ACHN (cell line): ENCODE measurements at places on chromosomes 6 and 20.
A peak's percentile ranks its signal among the peaks of the same experiment; 100 is the strongest.

DNA sequence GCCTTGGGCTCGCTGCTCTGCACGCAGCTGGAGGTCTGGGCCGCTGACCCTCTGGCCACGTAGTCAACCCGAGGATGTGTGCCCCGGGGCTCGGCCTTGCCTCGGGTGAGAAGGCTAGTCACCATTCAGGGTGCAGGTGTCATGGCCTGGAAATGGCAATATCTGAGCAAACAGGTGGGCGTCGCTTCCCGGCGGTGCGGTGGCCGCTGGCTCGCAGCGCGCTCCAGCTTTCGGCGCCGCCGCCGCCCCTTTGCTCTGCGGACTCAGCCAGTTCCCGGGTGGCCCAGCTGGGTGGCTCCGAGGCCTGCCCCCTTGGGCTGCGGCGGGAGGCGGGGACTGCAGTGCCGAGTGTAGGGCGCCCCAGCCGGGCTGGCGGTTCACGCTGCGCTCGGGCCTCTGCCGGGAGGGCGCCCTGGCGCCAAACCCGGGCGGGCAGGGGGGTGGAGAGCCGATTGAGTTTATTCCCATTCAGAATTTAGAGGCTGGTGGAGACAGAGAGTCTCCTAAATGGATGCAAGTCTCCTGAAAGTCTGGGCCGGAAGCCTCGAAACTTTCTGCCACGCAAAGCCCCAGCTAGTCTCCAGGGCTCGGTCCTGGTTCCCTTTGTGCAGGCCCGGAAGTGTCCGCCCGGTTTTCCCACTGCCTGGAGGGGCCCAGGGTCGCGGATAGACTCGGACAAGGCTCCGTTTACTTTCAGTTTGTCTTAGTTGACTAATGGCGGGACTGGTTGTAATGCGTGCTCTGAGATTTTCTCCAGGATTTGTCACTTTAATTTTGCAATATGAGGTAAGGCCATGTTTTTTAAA, 11.3 kb upstream of the TFAP2A start:
- no peak for DNase-seq

DNA sequence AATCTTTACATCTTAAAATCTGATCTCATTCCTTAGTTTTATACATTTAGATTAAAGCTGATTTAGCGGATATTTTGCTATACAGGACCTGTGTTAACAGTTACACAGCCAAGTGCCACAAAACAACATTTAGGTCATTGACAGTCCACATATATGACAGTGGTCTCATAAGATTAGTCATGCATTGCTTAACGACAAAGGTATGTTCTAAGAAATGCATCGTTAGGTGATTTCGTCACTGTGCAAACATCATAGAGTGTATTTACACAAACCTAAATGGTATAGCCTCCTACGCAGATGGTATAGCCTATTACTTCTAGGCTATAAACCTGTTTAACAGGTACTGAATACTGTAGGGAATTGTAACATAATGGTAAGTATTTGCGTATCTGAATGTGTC, 21.6 kb downstream of the ADGRG6 start:
- DNase-seq = no peak

DNA sequence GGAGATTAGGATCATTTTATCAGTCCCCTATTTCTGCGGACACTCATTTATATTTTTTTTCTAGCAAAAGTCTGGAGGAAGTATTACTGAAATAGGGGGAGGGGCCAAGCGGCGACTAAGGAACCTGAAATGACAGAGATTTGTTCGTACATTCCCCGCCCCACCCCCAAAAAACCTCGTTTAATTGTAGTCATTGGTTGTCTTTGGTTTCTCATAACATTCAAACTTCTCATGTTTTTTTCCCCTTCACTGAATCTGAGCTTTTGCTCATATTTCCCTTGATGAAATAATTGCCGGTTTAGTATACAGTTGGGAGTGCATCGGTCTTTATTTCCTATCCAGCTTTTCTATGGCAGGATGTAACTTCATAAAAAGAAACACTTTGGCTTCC, 768 bp upstream of the FYN start:
- no peak for DNase-seq

GRCh38 chr20:25285091-25285647, 37.3 kb downstream of the PYGB start:
- no peak for DNase-seq

DNA sequence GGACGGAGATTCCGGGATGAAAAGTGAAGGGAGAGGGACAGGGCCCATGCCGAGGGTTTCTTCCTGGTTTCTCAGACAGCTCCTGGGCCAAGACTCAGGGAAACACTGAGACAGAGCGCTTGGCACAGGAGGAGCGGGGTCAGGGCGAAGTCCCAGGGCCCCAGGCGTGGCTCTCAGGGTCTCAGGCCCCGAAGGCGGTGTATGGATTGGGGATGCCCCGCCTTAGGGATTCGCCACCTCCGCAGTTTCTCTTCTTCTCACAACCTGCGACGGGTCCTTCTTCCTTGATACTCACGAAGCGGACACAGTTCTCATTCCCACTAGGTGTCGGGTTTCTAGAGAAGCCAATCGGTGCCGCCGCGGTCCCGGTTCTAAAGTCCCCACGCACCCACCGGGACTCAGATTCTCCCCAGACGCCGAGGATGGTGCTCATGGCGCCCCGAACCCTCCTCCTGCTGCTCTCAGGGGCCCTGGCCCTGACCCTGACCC, 55.0 kb upstream of the HLA-A start:
- DNase-seq = peak; percentile 29

- DNase-seq = peak; percentile 27
Observed at GRCh38 chr20:33915726-33916331, 77.9 kb upstream of the RALY start.

DNA sequence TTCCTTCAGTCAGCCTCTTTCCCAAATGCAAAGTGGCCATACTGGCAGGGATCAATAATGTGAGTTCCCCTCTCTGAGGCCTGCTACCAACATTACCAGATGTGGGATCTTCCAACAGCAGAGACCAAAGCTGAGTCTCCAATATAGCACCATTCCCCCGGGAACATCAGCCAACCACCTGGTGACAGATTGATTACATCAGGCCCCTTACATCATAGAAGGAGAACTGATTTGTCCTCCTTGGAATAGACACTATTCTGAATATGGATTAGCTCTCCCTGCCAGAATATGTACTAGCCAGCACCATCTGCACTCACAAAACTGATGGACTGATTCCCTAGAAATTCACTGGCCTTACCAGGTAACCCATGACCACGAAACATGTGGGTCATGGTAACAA, 61.9 kb upstream of the CARMIL1 start:
- no peak for DNase-seq

- no peak for DNase-seq
Observed at GRCh38 chr20:40713508-40713907, 24.5 kb upstream of the MAFB start.

DNA sequence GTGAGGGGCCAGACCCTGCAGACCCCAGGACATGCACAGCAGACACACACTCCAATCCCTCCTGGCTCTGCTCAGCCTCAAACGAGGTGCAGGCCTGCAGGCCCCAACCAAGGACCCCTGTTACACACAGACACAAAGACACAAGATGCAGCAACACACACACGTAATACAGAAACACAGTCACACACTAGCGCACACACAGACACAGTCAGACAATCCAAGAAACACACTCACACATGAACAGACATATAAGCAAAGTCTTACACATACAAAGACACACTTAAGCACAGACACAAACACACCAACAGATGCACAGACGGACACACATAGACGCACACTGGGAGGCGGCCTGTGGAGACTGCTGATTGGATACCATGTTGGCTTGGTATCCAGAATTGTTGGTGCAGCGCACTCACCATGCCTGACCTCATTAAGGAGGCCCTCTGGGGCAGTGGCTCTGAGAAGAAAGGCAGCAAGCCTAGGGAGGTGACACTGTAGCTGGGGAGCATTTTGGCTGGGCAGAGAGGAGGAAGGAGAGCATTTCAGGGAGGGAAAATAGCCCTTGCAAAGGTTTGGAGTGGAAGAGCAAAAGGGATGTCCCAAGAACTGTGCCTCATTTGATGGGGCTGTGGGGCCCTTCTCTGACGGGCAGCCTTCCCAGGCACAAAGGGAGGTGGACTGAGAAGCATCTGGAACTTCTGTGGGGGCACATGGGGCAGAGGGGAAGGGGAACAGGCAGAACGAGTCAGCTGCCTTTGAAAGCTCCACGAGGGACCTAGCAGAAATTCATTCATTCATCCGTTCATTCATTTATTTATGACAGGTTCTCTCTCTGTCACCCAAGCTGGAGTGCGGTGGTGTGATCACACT, 1.4 kb upstream of the HSPA12B start:
- no peak for DNase-seq

DNA sequence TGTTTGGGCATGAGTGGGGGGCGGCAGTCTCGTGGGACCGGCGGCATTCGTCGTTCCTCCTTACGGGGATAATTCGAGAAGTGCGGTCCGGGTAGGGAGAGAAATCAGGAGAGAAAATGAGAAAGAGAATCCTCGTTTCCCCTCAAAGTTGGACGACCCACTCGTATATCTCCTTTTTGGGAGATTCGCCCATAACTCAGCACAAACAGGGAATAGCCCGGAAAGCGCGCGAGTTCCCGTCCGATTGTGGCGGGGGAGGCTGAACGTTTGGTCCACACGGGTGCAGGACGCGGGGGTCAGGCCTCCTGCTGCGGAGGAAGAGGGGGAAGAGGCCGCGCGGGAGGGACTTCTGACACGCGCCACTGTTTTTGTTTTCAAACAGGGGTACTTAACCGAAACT, 42.4 kb downstream of the POPDC3 start:
- no peak for DNase-seq

GRCh38 chr20:45850926-45851325, 6.3 kb downstream of the ACOT8 start:
- no peak for DNase-seq

DNA sequence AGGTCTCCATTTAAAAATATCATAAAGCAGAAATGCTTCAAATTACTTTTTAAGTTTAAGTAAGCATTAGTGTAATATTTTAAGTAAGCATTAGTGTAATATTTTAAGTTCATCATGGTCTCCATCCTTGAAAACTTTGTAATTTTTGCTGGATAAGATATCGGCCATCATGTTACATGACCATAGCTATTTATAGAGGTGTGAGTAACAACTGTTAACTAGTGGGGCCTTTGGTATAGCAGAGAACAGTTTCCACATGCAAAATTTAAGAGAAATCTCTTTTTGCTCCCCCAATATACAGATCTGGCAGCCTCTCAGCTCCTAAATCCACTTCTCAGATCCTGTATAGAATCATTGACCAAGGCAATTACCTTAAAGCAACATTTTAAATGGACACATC, 468 bp downstream of the TRDN start:
- DNase-seq = no peak

- DNase-seq = no peak
Observed at GRCh38 chr20:43171930-43172329, 17.8 kb downstream of the PTPRT start.

- no peak for DNase-seq
Observed at GRCh38 chr20:36313476-36313875, 7.3 kb downstream of the DLGAP4 start.

- DNase-seq = no peak
Observed at GRCh38 chr20:49427751-49428518, 54.5 kb downstream of the KCNB1 start.

DNA sequence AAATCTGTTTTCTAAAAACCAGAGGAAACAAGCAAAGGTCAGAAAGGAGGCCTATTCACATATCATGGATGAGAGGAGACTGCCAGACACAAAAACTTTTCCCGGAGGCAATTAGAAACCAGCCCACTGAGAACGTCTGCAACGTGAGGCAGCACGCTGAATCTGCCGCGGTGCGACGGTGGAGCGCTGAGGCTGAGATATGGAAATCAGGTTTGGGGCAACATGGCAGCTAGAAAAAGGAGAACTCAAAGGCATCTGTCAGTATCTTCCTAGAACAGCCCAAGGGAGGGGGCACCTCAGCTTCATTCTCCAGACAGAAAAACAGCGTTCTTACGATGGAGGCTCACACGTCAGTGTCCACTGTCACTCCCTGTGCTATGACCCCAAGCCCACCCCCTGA, 5.2 kb downstream of the PRELID3B start:
- DNase-seq = no peak

- DNase-seq = no peak
Observed at GRCh38 chr6:129959358-129959930, 58.9 kb upstream of the L3MBTL3 start.

DNA sequence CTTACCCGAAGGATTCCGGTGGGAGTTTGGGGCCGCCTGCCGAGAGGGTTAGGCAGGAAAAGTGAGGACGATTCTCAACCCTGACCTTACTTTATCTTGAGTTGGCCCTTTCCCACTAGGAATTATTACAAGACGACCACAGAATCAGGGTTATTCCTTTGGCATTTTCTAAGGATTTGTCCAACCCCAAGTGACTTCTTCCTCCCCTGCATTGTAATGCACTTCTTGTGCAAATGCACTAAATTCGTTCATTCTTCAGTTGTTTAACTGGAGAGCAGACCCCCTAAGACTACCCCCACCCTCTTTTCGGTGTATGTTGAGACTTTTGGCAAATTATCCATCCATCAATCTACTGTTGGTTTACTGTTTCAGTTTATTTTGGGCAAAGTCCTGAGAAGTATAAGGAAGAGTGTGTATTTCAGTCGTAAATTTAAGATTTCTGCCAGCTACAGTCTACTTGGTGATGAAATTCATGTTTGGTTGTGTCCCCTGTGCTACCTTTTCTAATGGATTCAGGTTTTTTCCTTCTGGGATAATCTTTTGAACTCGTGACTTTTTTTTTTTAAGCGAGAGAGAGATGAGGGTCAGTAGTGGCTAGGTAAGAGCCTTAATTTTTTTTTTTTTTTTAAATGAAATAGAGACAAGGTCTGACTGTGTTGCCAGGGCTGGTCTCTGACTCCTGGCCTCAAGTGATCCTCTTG, 611 bp upstream of the TMEM217 start:
- no peak for DNase-seq

DNA sequence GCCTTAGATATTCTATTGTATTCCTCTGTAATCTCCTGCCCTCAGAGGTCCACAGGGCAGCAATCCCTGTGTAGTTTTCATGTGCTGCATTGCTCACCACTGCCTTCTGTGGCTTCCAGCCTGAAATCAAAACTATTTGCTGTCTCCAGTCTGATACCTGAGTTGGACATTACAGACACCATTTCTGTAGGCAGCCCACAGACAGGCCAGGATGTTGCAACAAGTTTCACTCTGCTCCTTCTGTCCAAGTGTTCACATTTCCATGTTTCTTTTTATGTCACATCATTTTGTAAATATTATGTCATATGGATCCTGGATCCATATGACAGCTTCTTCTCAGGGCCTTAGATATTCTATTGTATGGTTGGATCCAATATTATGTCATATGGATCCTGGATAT, 21.7 kb downstream of the ECI2 start:
- DNase-seq = no peak

GRCh38 chr20:57500235-57500634, 24.7 kb downstream of the CTCFL start:
- DNase-seq = no peak
